T-cell (primary cell): ENCODE measurements at places on chromosomes 2 and 18.

DNA sequence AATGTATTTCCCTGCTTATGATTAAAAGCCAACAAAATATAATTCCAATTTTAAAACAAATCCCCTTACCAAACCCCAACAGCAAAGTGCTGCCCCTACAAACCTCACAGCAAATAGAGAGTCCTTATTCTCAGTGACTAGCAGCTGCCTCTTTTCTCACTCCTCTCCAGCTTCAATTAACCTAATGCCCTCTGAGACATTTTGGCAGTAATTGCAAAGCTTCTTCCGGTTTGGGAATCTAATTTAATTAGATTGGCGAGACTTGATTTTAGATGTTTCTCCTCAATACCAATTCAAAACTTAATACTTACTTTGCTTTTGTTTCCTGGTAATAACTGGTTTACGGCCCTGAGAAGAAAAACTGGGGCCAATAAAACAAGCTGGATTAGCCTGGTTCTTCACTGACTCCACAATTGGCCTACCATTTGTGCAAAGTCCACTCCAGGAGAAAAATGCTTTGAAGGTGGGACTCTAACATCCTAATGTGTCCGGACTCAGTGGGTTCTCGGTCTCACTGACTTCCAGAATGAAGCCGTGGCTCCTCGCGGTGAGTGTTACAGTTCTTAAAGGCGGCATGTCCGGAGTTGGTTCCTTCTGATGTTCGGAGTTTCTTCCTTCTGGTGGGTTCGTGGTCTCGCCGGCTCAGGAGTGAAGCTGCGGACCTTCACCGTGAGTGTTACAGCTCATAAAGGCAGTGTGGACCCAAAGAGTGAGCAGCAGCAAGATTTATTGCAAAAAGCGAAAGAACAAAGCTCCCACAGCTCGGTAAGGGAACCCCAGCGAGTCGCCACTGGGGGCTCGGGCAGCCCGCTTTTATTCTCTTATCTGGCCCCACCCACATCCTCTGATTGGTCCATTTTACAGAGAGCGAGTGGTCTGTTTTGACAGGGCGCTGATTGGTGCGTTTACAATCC is 52.8 kb downstream of the SLC35F5 start:
- DNase-seq, result no peak

DNA sequence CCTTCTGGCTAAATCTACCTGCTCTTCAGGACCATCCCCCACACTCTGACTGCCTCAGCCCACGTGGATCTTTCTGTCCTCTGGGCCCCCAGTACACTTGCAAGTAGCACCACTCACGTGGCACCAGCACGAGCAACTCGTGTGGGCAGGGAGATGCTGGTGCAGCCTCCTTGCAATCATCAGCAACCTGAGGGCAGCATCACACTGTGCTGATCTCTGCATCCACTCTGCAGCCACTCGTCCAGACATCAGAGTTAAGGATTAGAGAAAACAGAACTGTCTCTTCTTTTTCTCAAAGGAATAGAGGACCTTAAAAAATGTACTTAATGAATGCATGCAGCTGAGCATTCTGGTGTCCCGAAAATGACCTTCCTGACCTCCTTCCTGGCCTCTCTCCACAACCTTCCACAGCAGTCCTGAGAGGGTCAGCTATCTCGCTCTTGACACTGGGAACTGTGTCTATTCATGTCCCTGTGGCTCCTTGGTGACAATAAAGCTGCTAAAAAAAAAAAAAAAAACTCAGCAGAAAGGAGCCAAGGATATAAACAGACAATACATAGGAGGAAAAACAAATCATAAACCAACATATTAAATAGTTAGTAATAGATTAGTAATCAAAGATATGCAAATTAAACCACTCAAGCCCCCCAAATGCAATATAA is 145.9 kb downstream of the ZBTB7C start:
- DNase-seq, result no peak

- no peak for DNase-seq
Observed at GRCh38 chr2:180394305-180394704, 387.2 kb upstream of the CWC22 start.

GRCh38 chr2:176542476-176542875 is 273.2 kb downstream of the MTX2 start:
- DNase-seq, result no peak

DNA sequence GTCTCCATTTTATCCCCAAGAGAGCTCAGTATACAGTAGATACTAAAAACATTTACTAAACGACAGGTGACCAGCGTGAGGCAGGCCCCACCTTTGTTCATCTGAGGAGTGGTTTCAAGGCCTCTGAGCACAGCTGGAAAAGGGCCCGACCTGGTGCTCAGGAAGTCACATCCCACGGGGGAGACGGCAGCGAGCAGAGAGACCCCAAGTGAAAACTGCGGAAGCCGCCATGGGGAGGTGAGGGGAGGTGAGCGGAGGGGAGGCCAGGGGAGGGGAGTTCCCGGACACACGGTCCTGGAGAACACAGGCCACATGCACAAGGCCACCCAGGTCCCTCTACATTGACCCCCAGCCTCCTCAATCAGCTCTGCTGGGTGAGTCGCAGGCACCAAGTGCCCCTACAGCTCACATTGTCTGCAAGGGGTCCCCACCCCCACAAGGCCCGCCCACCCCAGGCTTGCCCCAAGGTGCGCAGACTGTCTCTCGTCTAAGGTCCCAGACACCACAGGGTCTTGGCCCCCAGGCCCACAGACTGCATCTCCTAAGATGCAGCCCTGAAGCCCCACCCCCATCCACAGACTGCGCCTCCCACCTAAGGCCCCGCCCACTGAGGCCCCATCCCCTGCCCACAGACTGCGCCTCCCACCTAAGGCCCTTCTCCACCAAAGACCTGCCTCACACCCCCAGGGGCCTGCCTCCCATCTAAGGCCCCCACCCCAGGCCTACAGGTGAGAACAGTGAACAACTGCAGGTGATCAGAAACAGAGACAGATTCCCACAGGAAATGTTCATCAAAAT is 19.1 kb downstream of the PARD6G start:
- DNase-seq, result no peak

DNA sequence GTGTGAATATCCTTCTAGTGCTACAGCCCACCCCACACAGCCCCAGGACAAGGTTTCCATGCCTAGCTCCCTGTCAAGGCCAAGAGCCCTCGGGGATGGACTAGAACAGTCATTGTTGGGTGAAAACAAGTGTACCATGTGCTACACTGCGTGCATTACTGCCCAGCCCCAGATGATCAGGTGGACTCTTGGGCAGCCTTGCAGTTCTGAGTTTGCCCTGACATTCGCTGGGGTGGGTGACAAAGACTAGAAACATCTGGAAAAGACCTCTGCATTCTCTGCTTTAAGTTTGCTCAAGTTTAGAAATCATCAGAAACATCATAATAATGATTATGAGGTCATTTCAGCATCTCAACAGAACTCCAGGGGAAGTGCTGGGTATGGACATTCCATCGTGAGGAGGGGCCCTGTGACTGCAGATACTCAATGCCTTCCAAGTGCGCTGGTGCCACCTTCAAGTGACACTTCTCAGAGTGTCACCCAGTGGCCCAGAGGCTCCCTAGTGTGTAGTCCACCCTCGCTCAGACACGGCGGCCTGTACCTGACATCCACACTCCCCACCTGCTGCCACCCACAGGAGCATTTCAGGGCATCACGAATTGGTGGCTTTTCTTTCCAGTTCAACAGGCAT is 5.3 kb upstream of the PXDN start:
- no peak for DNase-seq
